ENCODE measurements at places on chromosomes 7 and 10.

- DNase-seq: no peak
These were observed 356.6 kb downstream of the PAXIP1 start for GRCh38 chr7:154646126-154647013.

- DNase-seq: peak; percentile 92
These were observed 158.8 kb downstream of the SKAP2 start for GRCh38 chr7:26705567-26705966.

DNA sequence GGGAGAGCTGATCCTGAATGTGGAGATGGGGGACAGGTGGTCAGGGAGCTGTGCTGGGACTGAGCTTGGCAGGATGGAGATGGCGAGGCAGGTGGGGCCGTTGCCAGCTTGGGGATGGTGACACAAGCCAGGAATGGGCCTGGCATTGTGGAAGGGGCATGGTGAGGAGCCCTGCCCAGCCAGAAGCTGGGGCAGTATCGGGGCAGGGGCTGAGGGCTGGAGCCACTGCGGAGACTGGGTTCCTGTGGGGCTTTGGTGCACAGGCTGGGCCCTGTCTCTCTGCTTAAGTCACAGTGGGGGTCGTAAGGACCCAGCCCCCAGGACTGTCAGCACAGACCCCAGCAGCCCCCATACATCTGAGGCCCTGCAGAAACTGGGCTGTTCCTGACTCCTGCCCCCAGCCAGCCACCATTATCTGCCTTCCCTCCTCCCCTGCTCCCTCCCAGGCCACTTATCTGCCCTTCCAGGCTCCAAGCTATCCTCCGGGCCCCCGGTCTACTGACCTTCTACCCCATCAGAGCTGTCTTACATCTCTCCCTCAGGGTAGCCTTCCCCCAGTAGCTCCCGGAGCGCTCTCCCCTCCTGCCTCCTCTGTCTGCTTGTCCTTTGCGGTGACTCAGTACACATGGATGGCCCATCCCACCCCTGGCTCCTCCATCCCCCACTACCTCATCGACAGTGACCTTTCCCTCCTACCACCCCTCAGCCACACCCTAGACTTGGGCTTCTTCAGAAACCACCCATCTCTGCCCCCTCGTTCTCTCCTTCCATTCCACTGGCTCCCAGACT, 44.2 kb downstream of the PPIF start:
- DNase-seq: no peak

- no peak for DNase-seq
These were observed 98.0 kb upstream of the ELMO1 start for GRCh38 chr7:37546677-37547076.

DNA sequence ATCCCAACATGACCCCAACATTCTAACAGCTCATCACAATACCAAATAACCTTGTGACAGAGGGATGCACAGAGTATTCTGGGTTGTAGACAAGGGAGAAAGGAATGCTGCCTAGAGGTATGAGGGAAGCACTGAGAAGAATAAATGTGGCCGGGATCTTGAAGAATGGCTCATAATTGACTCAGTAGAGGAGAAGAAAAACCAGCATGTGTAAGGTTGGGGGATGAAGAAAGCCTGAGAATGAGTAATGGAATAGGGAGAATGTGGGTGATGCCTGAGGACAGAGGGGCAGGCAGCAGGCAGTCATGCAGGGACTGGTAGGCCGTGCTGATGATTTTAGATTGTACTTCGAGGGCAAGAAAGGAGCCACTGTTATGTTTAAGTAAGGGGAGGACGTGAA, 75.4 kb upstream of the ELMO1 start:
- no peak for DNase-seq

GRCh38 chr10:44640429-44640828, 255.5 kb upstream of the CXCL12 start:
- DNase-seq: no peak

- DNase-seq: peak; percentile 94
These were observed 83.2 kb upstream of the KIF5B start for GRCh38 chr10:32139223-32140073.

- DNase-seq: peak; percentile 2
These were observed 69.5 kb downstream of the SEC61G start for GRCh38 chr7:54689394-54690049.

- DNase-seq: no peak
These were observed 77.6 kb downstream of the NRBF2 start for GRCh38 chr10:63210611-63211196.

DNA sequence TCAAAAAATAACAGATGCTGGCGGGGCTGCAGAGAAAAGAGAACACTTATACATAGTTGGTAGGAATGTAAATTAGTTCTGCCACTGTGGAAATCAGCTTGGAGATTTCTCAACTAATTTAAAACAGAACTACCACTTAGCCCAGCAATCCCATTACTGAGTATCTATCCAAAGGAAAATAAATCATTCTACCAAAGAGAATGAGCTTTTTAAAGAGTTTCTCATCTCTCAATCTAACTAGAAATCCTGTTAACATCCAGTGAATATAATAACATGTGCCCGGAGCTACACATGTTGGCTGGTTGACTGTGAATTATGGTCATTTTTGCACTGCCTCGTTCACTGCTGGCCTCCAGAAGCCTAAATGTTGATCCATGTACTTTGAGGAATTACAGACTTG, 39.3 kb downstream of the BET1 start:
- no peak for DNase-seq

- DNase-seq: no peak
These were observed 306.6 kb downstream of the CAMK1D start for GRCh38 chr10:12655940-12656339.

DNA sequence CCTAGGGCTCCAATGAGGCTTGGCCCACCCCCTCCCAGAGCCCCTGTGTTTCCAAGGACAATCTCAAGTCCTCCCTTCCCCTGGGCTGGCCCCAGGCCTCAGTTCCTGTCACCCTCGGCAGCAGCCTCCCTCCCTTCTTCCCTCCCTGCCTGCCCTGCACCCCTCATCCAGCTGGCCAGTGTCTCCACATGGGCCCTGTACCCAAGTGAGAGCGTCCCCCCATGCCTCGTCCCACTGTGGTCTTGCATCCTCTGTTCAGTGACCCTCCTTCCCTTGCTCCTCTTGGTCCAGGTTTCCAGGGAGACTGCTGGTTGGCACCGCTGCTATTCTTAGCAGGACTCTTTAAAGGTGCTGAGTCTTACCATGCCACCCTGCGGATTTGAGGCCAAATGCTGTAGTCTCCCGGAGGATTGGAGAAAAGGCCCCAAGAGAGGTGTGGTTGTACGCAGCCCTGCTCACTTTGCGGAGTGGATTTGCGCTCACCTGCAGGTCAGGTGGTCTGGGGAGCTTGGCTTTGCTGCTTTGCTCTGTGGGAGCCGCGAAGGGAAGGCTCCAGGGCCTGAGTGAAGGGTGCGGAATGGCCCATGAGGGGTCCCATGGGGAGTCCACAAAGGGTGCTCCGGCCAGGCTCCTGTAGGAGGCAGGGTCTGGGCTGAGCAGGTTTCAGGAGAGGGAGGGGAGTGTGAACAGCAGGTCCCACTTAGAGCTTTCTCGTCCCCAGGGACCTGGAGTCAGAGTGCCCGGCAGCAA, 519.2 kb downstream of the TCERG1L start:
- no peak for DNase-seq

- DNase-seq: no peak
These were observed 40.0 kb upstream of the PAPSS2 start for GRCh38 chr10:87619705-87620104.

- no peak for DNase-seq
These were observed 161.6 kb downstream of the RTKN2 start for GRCh38 chr10:62106929-62107519.

- no peak for DNase-seq
These were observed 143.7 kb downstream of the SLIT1 start for GRCh38 chr10:97042081-97042480.

- peak; percentile 2 for DNase-seq
These were observed 224.5 kb downstream of the SEMA3A start for GRCh38 chr7:83970081-83970480.

- no peak for DNase-seq
These were observed 64.0 kb upstream of the PLA2G12B start for GRCh38 chr10:73018632-73019031.

- DNase-seq: peak; percentile 16
These were observed 146.6 kb downstream of the SH2D4B start for GRCh38 chr10:80684259-80684658.

DNA sequence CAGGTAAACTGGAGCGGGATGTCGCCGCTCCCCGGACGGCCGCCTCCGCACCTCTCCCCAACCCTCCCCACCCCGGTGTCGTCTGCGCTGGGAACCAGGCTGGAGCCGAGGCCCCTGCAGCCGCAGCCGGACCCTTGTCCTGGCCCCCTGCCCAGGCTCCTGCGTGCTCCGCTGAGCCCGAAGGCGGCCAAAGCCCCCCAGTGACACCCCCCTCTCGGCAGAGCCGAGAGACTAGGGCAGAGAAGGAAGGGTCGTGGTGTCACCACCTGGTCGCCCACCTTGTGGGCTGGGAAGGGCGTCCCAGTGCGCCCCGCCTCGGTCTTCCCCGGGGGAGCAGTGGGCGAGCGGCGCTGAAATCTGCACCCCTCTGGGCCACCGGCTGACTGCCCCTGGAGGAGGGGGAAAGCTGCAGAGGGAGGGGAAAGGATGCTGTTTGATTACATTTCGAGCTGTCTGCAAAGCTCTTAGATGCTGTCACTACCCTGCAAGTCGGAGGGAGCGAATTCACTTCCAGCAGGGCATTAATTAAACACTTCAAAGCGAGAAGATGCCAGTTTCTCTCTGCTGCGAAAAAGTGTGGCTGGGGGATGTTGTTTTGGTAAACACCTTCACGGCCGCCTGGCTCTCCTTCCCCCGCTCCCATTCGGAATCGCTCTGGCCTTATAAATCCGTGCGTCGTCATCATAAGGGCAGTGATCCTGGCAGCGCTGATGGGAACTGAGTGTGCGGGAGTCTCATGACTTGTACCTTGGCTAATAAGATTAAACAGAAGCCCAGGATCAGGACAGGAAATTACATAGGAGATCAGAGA, 622 bp downstream of the DYNC1I1 start:
- no peak for DNase-seq

- no peak for DNase-seq
These were observed 258.8 kb downstream of the CELF2 start for GRCh38 chr10:11276449-11276990.

DNA sequence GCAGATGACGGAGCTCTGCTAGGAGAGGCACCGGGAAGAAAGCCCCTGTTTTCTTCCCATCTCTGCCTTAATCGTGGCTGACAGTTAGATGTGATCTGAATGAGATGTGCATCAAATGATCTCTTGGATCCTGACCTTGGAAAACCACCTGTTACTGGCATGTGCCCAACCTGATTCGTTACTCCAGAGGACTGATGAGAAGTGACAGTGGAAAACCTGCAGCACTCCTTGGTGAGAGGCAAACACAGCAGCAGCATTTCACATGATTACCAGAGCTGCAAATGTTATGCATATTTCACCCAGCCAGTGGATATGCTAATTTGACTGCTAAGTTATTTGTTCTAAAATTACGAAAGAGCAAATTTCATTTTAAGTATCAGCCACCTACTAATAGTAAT, 95.3 kb downstream of the PTPRN2 start:
- no peak for DNase-seq

GRCh38 chr10:9229702-9230244, 1175.3 kb downstream of the GATA3 start:
- no peak for DNase-seq

DNA sequence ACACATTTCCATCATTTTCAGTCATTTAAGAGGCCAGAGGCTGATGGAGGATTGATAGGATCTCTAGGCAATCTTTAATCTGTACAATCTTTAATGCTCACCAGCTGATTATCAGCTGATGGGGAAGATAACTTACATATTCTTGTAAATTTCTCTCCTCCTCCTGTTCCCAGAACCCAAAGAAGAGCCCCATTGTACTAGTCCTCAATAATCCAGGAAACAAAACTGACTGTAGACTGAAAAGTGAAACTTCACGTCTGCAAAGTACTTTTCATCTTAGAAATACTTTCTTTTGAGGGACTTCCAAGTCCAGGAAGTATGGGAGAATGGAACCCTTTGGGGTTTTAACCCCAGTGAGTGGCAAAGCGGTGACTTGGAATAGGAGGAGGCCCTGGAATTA, 283.3 kb downstream of the FRMD4A start:
- DNase-seq: no peak

- no peak for DNase-seq
These were observed 239.4 kb downstream of the C7orf25 start for GRCh38 chr7:42672339-42672999.

- no peak for DNase-seq
These were observed 20.4 kb downstream of the AQP1 start for GRCh38 chr7:30931929-30932540.

- peak; percentile 51 for DNase-seq
These were observed 5.3 kb downstream of the HOXA11 start for GRCh38 chr7:27179503-27180430.

DNA sequence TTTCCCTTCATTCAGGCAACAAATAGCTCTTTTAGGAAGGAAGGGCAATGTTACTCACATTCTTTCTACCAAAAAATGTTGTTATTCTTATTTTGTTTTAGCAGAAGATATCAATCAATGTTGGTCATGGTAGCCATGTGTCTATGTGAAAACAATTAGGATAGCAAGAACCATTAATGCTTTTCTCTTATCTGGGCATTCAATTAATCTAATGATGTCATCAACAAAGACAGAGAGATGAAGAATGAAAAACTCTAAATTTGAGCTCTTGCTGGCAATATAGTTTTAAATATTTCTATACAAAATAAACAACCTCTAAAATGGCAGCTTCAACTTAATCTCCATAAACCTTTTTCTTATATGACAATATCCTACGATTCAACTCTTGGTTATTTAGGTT, 353.7 kb upstream of the ANKRD30A start:
- DNase-seq: no peak

DNA sequence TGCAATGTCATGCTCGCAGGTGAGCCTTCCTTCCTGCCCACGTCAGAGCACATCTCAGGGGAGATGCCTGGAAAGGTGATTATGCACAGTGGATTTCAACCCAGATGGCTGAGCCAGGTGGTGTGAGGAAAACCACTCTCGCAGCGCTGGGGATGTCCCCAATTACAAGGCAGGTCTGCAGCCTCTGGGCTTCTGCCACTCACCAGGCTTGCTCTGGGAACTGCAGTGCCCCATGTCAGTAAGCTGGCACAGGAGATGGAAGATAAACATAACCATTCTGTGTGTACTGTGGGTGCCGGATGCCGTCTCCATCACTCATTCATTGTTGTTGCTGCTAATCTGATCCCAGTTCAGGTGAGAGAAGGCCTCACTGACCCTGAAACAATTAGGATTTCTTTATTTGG, 222.9 kb upstream of the PITRM1 start:
- no peak for DNase-seq

GRCh38 chr7:122726881-122727280, 24.2 kb upstream of the RNF148 start:
- no peak for DNase-seq

- DNase-seq: peak; percentile 85
These were observed 142.4 kb downstream of the CUBN start for GRCh38 chr10:16987206-16987621.

Measured in fibroblast of skin of scalp (primary cell).